CD4-positive, alpha-beta T cell treated with Interleukin-1 beta for 1 hour (primary cell): ENCODE measurements at places on chromosomes 2 and 18.

GRCh38 chr2:150469706-150470274, 17.7 kb downstream of the RND3 start:
- no peak for DNase-seq

GRCh38 chr2:120898961-120899750, 163.5 kb downstream of the GLI2 start:
- no peak for DNase-seq

- DNase-seq = no peak
Measured at GRCh38 chr2:233974530-233975071, 57.4 kb downstream of the TRPM8 start.

DNA sequence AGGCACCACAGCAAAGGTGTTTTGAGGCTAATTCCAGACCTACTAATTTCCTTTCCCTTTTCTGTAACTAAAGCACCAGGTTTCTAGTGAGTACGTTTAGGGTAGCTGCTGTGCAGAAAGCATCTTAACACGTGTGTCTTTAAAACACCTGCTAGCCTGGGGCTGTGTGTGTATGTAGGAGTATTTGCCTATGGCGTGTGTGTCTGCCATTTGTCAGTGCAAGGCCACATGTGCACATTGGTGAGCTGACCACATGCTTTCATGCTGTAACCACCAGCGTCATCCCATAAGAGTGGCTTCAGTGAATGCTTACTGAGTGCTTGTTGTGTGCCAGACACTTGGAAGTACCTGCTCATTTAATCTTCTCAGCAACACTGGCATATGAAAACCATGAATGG, 241.6 kb downstream of the SEPTIN10 start:
- no peak for DNase-seq

- DNase-seq = no peak
Measured at GRCh38 chr2:229620289-229620688, 94.1 kb downstream of the DNER start.
